ENCODE measurements at places on chromosomes 13 and 19.

- no peak for DNase-seq
Observed at GRCh38 chr13:33004511-33004910, 11.7 kb upstream of the KL start.

GRCh38 chr13:92609376-92609775, 617.2 kb upstream of the GPC6 start:
- no peak for DNase-seq

DNA sequence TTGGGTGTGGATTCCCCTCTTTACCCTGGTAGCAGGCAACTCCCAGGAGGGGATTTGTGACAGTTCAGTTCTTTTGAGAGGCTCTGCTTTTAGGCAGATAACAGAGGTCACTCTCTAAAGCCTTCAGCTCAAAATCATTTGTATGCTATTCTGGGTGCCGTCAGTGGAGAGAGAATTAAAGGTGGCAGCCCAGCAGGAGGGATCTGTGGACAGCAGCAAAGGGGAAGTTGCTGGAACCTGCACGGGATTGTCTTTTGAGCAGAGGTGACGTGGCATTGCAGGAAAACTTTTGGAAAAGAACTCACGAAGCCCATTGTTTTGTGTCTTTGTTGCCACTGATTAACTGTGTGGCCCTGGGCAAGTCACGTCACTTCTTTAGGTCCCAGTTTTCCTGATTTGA, 62.4 kb upstream of the C1QTNF9 start:
- DNase-seq, result no peak

DNA sequence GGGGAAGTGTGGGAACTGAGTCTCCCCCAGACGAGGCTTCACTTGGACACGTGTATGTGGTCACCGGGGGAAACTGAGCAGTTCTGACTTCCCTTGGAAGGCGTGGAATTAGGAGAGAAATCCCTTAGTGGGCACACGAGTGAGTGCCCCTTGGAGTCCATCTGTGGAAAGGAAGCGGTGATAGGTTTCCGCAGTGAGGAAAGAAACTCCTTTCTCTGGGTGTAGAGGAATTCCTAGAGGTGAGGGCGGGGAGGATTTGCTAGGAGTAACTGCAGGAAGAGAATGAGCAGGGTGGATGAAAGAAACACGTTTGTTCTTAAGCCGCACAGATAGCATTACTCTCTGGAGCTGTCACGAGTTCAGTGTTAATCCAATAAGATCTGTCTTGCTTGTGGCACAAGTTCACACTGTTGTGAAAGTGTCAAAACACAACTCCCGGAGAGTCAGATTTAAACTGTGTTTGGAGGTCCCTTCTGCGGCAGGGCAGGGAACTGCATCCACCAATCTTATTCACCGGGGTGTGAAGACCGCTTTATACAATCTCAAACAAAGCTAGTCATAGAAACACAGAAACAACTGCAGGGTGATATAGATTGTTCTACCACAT, 1.2 kb downstream of the KL start:
- peak; percentile 40 for DNase-seq

DNA sequence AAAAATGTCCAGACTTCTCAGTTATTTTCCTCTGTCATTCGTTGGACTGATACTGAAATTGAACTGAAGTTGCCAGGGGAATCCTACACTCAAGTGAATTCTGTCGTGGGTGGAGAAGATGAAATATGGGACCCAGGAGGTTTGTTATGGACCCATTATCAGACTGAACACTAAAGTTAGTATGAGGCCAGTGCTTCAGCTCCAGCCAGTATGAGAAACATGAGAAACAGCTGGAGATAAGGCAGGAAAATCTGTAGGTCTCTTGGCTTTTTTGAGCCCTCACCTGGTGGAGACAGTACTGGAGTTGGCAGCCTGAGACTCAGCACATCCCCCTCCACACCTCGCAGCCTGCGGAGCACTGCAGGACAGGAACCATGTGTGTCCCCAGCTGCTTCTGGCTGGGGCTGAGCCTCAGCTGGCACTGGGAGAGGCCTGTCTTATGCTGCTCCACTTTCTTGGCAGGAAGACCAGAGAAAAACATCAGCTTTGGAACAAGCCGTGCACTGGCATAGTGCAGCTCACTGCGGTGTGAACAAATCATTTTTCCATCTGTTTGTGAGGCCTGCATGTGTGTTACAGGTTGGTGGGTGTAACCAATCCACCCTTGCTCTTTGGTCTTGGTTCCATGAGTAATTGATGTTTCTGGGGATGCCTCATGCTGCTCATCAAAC, 641.0 kb downstream of the FGF9 start:
- no peak for DNase-seq

GRCh38 chr19:45423033-45423588, 606 bp downstream of the ERCC1 start:
- no peak for DNase-seq

DNA sequence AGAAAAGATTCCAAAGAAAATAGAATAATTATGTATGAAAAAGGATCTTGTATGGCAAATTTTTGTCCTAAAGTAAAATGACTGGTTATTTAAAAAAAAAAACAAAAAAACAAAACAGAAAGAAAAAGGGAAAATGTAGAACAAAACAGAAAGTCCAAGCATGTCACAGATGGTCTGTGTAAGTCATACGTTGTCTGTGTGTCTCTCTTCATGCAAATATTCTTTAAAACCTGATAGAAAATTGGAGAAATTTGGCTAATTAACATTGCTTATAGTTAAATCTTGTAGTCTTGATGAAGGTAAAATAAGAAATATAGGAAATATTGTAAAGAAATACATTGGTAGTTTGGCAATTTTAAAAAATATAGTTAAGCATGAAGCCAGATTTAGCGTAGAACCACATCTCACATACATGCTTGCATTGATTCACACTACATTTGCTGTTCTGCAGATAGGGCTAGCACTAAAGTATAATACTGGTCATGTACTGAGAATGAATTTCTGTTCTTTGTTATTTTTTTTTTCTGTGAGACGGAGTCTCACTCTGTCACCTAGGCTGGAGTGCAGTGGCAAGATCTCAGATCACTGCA, 58.4 kb downstream of the SPRYD7 start:
- no peak for DNase-seq

DNA sequence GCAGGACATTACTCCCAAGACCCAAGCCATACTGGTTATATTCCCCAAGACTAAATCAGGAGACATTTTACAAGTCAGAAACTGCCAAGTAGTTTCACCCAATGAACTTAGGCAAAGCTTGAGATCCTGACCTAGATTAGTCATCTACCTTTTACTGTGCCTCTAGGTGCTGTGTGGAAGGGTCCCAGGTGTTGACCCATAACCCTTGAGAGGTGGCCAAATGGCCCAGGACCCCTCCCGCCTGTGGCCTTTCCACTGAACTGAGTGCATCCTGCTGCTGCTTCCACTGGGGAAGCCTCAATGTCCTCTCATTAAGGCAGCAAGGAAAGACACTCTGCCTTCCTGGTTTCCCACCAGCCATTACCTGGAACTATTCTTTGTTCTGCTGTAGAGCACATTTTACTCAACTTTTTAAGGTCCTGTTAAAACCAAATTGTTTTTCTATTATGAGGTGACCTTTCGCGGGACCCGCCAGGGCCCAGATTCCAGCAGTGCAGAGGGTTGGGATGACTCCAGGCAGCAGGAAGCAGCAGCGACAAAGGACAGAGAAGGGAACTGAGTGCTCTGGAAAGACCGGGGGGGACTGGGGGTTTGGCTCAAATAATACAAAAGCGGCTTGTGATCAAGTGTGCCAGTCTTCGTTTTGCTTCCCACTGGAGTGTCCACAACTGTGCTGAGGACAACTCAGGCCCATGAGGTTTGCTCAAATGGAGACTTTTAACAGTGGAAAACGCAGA, 27.1 kb downstream of the ANKRD10 start:
- no peak for DNase-seq

DNA sequence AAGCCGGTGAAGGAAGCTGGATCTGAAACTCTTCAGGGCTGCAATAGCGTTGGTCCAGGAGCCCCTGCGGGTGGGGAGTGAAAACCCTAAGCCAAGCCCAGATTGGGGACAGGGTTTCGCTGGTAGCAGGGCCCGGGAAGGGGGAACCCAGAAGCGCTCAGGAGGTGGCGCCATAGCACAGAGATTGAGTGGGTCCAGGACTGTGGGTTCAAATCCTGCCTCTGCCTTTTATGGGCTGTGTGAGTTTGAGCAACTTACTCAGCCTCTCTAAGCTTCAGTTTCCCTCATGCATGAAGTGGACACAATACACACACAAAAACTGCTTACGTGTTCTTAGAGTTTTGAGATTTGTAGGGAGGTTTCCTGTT, 8.3 kb upstream of the SYCN start:
- DNase-seq, result peak; percentile 77

- DNase-seq, result no peak
Observed at GRCh38 chr19:6479836-6480398, 1.7 kb downstream of the DENND1C start.

DNA sequence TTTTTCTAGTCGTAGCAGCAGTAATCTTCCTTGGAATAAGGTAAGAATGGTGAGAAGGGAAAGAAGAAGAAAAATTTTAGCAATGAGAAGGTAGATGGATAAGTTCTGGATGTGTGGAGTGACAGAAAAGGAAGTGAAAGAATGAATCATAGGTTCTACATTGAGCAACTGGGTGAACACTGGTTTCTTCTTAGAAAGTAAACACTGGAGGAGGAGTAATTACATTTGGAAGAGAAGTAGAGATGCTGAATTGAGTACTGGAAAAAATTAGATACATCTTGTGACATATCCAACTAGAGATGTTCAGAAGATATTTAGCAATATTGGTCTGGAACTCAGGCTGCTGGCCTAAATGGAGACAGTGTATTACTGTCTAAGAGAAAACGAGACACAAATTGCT, 148.5 kb downstream of the GPC5 start:
- DNase-seq, result no peak

DNA sequence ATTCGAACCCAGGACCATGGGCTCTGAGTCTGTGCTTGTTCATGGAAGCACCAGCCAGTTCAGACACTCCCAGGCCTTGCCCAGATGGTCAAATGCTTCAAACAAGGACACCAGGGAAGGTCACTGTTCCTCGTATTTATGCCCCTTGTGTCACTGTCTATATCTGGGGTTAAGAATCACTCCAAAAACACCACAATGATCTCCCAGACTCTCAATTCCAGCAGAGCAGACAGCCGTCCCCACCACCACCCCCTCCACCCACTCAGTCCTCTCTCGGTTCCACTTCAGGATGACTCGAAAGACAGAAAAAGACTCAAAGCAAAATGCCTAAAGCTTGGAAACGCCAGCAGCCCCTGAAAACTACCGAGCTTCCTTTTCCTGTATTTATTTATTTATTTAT, 79.0 kb downstream of the INSR start:
- DNase-seq, result no peak

- peak; percentile 91 for DNase-seq
Observed at GRCh38 chr19:531009-531752, 379 bp upstream of the CDC34 start.

- DNase-seq, result peak; percentile 54
Observed at GRCh38 chr13:45055198-45055901, 65.0 kb upstream of the GTF2F2 start.

DNA sequence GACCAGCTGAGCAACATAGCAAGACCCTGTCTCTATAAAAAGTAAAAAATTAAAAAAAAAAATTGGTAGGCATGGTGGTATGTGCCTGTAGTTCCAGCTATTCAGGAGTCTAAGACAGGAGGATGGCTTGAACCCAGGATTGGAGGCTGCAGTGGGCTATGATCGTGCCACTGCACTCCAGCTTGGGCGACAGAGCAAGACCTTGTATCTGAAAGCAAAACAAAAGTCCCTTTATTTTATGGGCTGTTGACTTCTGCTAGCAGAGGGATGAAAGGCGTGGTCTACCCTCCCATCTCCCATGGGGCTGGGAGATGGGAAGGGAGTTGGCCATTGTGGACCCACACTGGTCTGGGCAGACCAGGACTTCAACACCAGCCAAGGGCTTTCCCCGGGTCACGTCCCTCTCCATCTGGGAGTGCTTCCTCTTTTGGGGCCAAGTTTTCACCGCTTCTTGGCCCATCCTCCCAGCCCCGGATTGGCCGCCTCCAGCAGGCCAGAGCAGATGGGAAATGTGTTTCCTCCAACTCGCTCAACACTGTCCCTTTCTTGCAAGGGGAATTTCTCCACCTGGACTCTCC, 2.2 kb upstream of the TNFSF9 start:
- DNase-seq, result no peak

- DNase-seq, result no peak
Observed at GRCh38 chr19:43599635-43600295, 3.4 kb downstream of the ZNF576 start.

GRCh38 chr13:75391432-75392100, 90.4 kb downstream of the TBC1D4 start:
- DNase-seq, result no peak

DNA sequence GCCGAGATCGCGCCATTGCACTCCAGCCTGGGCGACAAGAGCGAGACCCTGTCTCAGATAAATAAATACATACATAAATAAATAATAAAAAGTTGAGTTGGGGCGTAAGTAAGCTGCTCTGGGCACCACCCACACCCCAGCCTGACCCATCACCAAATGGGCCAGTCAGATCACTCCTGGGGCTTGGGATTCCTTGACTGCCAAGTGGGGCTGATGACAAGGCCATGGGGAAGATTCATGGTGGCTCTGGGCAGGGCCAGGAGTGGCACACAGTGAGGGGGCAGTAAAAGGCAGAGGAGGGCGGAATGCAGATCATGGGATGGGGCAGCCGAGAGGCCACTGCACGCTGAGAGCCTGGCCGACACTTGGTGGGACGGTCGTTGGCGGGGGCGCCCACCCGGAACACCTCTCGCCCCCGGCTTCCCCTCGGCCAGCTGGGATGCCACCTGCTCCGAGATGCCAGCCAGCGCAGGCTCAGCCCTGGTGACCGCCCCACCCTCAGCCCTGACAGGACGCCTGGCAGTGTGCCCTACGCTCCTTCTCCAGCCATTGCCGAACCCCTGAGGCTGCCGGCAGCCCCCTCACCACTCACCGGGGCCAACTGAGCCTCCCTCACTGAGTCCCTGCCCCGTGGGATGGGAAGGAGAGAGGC, 10.9 kb downstream of the ZNF653 start:
- DNase-seq, result no peak

GRCh38 chr19:8088752-8089663, 36.4 kb downstream of the CCL25 start:
- no peak for DNase-seq

DNA sequence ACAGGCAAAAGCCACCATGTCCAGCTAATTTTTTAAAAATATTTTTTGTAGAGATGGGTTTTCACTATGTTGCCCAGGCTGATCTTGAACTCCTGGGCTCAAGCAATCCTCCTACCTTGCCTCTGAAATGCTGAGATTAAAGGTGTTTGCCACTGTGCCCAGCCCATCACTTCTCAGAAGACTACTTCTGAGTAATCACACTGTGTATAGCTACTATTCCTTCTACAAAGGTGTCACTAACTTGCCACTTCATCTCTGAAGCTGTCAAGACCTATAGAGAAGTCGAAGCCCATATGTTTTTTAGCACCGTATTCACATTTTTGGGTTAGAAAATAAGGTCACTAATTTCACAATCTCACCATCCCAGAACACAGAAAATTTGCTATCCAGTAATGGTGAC, 36.0 kb upstream of the FNDC3A start:
- no peak for DNase-seq

- no peak for DNase-seq
Observed at GRCh38 chr13:29924482-29925350, 74.3 kb upstream of the UBL3 start.

DNA sequence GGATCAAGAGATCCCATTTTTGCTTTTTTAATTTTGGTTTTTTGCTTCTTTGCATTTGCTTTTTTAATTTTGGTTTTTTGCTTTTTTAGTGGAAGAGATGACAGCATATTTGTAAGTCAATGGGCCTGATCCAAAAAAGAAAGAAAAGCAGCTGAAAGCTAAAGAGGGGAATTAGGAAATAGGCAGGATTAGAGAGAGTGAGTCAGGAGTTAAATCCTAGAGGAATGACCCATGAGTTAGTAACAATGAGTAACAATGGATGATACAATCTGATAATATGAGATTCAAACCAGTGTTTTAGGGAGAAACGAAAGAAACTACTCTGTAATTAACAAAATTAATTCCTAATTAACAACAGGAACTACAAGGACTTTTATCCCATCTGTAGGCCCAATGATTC, 111.2 kb upstream of the SGCG start:
- no peak for DNase-seq

All from activated T-cell treated with anti-CD3 and anti-CD28 coated beads, Interleukin-2, amount 50 U/mL, for 24 hours (primary cell).